ENCODE measurements at places on chromosomes 16 and 17. TPM values are rescaled to one million over a fixed set of nuclear protein-coding genes. Genes with fewer than 3 reads are reported as not detected.

RPGRIP1L gene
- total RNA-seq: 0.95 TPM

IQCK gene
- 4.7 TPM for total RNA-seq

SECTM1 gene
- 5.3 TPM for total RNA-seq

CCL23 gene
- total RNA-seq: 12.7 TPM

CACNG3 gene
- total RNA-seq: not detected

GRB7 gene
- 9.9 TPM for total RNA-seq

All from right lobe of liver (tissue), 6 donors.